Kidney epithelial cell (primary cell): ENCODE measurements at places on chromosomes 2 and 18.
A peak's percentile ranks its signal among the peaks of the same experiment; 100 is the strongest.

DNA sequence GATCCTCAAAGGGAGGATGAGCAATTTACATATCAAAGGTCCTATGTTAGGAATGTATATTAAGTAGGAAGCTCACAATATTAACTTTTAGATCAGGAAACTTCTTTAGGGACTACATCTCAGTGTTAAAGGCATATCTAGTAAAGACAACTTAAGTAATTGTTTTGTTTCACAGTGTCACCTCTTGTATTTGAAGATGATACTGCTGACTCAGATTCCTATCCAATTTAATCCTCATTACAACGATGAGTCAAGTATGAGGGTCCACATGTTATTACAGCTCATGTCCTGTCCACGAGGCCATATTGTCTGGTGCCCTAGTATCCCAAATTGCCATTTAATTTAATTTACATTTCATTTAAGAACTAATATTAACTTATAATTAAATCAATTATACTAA, 523.9 kb downstream of the CCDC85A start:
- no peak for DNase-seq

DNA sequence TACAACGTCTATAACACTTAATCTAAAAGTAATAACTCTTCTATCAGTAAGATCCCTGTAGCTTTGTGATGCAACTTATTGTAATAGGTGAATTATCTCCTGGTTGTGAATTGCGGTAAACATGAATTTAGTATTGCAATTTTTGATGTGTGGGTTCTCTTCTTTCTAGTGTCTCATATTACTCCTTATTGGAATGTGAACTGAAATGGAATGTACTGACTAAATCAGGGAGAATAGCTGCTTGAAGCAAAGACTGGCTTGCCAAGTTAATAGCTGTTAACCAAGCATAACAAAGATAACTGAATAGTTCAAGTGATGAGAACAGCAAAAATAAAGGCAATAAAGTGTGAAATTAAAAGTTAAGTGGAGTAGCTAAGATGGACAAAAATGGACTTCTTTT, 60.5 kb upstream of the TFPI start:
- no peak for DNase-seq

DNA sequence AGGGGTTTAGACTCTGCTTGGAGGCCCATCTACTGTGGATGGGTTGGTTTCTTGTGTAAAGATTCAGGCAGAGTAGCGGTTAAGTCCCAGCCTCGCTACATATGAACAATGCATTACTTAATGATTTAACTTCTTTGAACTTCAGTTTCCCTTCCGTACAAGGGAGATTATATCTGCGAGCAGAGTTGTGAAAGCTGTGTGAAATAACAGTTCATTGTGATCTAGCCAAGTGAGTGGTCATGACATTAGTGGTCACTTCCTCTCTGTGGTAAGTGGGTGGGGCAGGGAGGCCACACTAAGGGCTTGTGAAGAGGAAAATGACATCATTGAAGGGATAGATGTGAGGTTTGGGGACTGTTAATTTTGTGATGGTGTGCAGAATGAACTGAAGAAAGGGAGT, 14.1 kb upstream of the MEX3C start:
- DNase-seq, result peak; percentile 56

- no peak for DNase-seq
Measured at GRCh38 chr2:12180031-12180430, 433.6 kb downstream of the LPIN1 start.

- DNase-seq, result no peak
Measured at GRCh38 chr2:143816916-143817315, 687.7 kb downstream of the ARHGAP15 start.

- no peak for DNase-seq
Measured at GRCh38 chr2:146221826-146222225, 1623.0 kb upstream of the ACVR2A start.

GRCh38 chr2:232653441-232653840, 20.0 kb downstream of the EFHD1 start:
- DNase-seq, result no peak

GRCh38 chr2:203820969-203821368, 46.6 kb upstream of the CTLA4 start:
- no peak for DNase-seq

DNA sequence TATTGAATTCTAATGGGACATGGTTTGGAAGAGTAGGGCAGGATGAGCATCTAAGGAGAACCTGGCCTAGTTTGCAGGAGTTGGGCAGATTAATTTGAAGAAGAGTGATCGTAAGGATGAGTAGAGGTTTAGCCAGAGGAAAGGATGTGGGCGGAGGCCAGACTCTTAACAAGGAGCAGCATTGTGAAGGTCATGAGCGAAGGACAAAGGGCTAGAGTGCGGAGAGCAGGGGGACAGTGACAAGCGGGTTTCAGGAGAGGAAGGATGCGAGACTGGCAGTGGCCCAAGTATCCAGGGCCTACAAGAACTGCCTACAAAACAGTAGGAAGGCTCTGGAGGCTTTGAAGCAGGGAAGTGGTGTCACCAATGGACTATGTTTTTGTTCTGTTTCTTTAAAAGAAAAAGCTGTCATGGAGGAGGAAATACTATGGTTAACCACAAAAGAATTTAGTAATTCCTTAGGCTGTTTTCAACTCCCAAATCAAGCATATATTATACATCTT, 20.1 kb downstream of the SLC66A3 start:
- DNase-seq, result peak; percentile 14

GRCh38 chr2:171271971-171272436, 111.3 kb upstream of the TLK1 start:
- DNase-seq, result peak; percentile 94

- DNase-seq, result no peak
Measured at GRCh38 chr2:9655441-9656269, 24.9 kb upstream of the YWHAQ start.

GRCh38 chr2:186595219-186595618, 5.4 kb downstream of the ITGAV start:
- no peak for DNase-seq

- DNase-seq, result no peak
Measured at GRCh38 chr2:230648356-230648755, 64.3 kb upstream of the CAB39 start.

DNA sequence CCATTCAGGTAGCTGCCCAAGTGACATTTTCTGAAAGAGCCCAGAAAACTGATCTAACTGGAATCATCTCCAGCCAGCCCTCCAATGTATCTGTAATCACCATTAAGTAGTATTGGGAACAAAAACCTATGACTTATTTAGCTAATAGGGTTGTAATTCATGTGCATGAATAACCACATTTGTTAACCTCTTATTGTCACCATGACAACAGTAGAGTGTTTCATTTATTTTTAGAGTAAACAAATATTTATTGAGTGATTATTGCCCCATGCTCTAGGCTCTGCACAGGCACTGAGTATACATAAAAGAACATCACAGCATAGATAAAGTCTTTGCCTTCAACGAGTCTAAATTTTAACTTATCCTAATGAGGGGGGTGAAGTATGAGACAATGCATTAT, 265.4 kb upstream of the UBE2E3 start:
- no peak for DNase-seq

DNA sequence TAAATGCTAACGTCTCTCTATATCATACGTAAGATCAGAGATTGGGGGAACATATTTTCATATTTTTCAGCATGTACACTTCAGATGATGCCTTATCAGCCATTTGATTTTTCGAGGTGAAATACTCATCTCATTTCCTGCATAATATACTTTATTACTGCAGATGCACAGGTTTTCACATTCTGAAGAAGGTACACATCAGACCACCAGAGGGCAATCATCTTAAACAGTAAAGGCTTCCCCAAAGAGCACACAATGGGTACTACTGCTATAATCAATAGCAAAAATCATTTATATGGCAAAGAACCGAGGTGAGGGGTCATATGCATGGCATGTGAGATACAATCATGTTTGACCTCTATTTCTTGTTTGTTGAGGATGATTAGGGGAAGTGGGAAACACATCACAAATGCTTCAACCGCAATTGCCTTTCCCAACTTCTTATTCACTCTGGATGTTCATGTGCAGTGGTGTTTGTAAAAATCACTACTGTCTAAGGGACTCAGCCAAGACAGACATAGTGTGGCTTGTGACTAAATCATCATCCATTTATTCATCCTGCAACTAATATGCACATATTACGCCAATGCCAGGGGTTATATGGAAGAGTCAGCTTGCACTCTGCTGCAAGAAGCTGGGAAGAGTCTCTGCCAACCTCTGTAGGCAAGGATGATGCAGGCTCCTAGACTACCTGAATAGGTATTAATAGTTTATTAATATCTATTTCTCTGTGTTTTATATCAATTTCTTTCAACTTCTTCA, 118.7 kb downstream of the EPB41L3 start:
- DNase-seq, result peak; percentile 14

DNA sequence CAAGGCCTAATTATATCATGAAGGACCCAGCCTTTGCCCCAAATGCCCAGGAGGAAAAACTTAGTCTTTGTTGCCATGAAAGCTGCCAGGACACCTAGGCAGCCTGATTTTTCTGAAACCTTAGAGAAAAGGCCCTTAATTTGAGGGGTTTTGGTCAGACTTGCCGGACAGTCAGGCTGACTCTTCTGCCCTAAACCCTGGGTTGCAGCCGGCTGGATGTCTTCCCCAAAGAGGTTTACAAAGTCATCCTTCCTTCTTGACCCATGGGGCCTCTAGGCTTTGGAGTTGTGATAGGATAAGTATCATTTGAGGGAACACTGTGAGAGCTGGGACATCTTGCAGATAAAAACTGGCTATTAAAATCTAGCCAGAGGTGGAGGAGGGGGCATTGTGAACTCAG, 2.4 kb upstream of the HOXD1 start:
- DNase-seq, result no peak

- no peak for DNase-seq
Measured at GRCh38 chr18:49177071-49177470, 226.3 kb upstream of the SMAD7 start.

- DNase-seq, result no peak
Measured at GRCh38 chr2:102294802-102295489, 16.4 kb upstream of the IL1RL1 start.

DNA sequence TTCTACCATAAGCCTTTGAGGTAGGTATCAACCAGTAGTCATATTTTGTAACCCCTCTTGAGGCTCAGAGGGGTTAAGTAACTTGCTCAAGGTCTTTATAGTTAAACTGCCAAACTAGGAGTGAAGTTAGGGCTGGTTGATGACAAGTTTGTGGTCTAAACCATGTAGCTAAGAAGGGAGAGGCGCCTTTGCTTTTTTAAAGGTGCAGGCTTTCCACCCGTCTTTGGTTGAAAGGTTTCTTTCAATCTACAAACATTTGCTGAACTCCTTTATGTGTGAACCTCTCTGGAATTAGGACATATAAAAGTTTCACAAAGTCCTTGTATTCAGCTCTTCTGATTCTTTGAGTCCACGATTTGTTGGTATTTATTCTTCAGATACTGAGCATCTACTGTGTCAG, 2.4 kb upstream of the MTA3 start:
- no peak for DNase-seq

DNA sequence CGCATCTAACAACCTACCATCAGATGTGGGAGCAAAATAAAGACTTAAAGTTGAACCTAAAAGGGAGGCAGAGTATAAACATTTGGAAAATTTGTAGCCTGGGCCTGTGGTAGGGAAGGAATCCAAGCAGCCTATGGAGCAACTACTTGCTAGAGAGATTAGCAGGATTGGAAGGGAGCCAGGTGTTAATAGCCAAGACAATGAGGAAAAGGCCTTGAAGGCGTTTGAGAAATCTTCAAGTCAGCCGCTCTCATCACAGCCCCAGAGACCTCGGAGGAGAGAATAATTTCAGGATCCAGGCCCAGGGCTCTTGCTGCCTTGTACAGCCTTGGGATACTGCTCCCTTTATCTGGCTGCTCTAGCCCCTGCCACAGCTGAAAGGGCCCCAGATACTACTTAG, 219.7 kb downstream of the THSD7B start:
- no peak for DNase-seq

DNA sequence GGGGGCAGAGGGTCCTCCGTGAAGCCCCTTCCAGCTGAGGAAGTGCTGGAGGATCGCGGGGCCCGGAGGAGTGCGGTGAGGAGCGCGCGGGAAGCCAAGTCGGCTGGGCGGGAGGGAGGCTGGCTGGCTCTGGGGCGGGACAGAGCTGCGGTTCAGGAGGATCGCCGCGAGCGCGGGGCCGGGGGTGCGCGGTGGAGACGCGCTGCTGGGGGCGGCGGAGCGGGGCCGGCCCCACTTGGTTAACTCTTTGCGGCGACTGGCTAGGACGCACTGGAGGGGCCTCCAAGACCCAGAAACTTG, 464 bp downstream of the CYBRD1 start:
- DNase-seq, result no peak

- DNase-seq, result no peak
Measured at GRCh38 chr2:628651-629050, 48.6 kb downstream of the TMEM18 start.

DNA sequence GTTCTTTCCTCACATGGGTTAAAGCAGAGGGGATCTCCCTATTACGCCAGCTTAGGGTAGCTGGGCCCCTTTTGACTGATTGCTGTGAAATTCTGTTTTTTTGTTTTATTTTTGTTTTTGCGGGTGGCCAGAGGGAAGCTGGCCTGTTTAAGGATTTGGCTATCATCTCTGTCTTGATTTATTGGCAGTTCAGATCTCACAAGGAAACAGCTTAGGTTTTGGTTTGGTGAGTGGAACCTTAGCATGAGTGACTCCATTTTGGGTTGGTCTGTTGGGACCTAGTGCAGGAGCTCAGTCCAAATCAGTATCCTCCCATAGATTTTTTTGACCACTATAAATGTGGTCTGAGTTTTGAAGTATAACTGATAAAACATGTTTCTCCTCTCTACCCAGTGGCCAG, 25.6 kb upstream of the NTSR2 start:
- DNase-seq, result no peak

GRCh38 chr2:10243926-10244270, 58.8 kb upstream of the HPCAL1 start:
- no peak for DNase-seq

- no peak for DNase-seq
Measured at GRCh38 chr2:40877734-40878288, 425.9 kb upstream of the SLC8A1 start.

GRCh38 chr2:106885971-106886915, at the start of gene ST6GAL2:
Gene ST6GAL2 (minus strand): TSS chr2:106886167. CDS start chr2:106843977, 42,190 bp downstream.
- DNase-seq, result no peak

GRCh38 chr2:114034742-114035141, 144.9 kb downstream of the ACTR3 start:
- DNase-seq, result no peak

DNA sequence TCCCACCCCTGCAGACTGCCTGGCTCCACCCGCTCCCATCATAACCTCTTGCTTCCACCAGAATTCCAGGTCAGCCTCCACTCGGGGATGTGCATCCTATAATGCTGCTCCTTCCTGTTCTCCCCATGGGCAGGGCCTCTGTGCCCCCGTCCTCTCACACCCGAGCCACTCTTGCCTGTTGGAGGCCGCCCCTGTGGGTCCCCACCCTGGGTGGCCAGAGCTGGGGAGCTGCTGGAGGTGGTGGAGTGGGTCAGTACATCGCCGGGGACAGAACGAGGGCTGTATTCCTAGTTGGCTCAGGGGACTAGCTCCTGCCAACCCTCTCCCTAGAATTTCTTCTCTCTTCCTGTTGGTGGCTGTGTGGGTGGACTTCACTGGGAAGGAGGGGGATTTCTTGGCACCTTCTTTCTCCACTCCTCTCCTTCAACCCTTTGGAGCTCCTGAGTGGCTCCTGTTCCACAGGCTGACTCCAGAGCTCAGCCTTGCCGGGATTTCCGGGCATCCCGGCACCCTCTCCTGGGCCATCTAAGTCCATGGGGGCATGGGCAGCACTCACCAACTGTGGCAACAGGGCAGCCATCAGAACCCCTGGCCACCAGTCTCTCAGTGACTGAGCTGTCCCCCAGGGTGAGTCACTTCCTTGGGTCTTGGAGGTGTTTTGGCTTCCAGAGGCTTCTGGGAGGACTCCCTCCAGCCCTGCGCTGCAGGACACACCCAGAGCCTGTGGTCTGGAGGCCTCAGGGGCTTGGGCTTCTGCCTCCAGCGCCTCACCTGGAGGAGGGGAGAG, 88.2 kb upstream of the MCFD2 start:
- DNase-seq, result no peak

- DNase-seq, result no peak
Measured at GRCh38 chr18:8458546-8459215, 150.6 kb upstream of the RAB12 start.
